SW480 (cell line): ENCODE measurements at places on chromosomes 3 and 15.

DNA sequence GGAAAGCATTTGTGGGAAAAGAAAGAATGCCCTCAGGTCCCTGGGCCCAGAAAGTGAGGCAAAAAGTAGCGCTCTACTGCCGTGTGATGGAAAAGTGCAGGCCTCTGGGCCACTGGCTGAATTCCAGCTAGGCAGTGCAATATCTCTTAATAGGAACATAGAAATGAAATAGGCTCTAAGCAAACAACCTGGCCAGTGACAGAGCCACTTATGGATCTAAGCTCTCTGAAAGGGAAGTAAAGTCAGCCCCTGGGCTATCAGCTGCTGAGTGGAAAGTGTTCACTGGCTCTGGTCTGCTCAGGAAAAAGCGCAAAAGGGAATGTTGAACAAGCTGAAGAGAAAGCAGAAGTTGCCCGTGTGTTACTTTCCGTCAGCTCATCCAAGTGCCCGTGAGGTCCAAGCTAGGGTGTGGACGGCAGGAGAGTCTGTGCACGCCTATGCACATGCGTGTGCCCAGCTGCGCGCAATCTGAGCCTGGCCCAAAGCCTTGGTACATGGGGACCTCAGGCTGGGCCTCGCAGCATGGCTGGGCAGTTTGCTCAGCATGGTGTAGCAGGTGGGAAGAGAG lies 74.0 kb upstream of the RAD18 start:
- DNase-seq: no peak

DNA sequence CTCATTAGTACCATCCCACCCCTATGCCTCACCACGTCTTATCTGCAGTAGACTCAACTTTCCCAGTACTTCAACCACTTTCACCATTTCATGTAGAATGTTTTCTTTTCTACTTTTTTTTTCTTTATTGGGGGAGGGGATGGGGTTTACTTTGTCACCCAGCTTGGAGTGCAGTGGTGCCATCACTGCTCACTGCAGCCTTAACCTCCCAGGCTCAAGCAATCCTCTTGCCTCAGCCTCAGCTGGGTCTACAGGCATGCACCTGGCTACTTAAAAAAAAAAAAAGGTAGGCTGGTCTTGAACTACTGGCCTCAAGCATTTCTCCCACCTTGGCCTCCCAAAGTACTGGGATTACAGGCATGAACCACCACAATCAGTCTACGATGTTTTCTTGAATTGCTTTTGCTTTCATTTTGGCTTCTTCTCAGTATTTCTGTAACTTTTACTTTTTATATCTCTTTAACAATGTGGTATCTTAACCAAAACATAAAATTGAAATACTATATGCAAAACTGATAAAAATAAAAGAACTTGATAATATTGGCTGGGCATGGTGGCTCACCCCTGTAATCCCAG lies 44.9 kb upstream of the CHL1 start:
- no peak for DNase-seq

DNA sequence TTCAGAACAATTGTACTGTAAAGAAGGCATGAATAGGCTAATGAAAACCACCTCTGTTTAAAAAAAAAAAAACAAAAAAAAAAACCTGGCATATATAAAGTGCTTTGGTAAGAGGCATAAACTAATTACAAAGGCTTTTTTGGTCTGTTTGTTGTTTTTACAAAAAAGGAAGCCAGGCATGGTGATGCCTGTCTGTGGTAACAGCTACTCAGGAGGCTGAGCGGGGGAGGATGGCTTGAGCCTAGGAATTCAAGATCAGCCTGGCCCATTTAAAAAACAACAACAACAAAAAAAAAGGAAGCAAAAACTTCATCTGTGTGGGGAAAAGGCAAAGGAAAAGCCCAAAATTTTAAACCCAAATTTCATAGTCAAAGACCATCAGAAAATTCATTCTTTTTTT lies 47.0 kb downstream of the OSBPL10 start:
- no peak for DNase-seq

GRCh38 chr3:38960953-38961622 lies 90.7 kb downstream of the SCN11A start:
- peak; percentile 54 for DNase-seq

DNA sequence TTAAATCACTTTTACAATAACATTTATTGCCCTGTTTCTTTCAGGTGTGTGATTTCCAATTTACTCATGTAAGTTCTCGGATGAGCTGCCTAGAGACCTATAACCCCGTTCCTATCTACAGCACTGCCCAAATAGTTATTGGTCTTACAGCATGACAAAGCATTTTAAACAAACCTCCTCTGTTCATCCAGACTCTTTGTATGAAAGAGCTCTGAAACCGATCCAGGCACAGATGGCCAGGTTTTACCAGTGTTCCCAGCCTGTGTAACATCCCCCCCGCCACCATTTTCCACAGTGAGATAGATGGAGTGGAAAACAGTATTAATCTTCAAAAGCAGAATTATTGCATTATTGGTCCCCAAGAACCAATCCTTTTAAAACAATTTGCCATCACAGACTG lies 59.0 kb upstream of the SPTSSB start:
- DNase-seq: no peak

DNA sequence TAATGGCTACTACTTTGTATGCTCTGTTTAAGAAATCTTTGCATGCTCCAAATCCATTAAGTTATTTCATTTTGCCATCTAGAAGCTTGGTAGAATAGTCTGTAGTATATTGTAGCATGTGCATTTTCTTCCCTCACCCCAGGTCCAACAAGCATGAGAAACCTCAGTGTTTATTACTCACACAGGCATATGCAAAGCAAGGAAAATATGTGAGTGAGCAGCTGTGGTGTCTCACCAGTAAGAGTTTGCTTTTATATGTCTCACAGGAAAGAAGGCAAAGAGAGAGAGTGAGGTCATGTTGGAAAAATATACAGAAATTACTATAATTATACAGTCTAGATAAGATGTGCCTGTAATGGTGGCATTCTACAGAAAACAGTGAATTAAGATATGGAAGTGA lies 312.5 kb downstream of the C3orf38 start:
- DNase-seq: no peak

DNA sequence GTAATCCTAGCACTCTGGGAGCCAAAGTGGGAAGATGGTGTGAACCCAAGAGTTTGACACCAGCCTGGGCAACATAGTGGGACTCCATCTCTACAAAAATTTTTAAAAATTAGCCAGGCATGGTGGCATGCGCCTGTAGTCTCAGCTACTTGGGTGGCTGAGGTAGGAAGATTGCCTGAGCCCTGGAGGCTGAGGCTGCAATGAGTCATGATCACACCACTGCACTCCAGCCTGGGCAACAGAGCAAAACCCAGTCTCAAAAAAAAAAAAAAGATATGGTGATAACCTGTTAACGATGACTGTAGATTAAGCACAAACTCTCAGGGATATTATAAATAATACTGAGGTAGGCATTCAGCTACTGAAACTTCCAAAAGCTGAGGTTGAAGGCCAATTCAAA lies 107.5 kb downstream of the SLC49A4 start:
- no peak for DNase-seq

DNA sequence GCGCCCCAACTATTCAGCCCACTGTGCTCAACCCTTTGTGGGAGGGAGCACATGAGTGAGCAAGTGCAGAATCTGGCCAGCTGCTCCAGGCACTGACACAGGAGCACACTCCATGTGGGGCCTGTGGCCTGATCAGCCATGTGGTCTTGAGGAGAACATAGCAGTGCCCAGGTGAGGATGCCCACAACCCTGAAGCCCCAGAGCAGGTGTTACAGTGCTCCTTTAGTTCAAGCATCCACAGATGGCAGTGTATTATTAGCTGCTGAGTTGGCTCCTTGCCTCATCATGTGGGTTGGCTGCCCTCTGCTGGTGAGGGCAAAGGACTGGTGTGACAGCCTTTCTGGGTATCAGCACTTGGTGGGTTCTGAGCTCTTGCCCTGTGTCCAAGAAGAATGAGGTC lies 1588.2 kb downstream of the SI start:
- peak; percentile 31 for DNase-seq

DNA sequence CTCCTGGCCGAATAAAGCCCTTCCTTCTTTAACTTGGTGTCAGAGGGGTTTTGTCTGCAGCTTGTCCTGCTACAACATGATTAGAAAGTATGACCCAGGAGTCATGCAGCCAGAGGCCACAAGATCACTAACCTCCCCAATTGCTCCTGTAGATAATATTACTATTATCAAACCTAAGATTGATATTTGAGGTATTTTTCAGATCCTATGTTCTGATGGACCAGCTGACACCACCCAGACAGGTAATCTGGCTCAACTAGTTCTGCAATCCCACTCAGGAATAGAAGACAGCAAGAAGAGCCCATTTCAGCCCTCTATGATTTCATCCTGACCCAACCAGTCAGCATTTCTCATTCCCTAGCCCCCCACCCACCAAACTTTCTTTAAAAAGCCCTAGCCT lies 23.3 kb upstream of the LIMD1 start:
- DNase-seq: no peak

GRCh38 chr3:182879031-182879611 lies 85.8 kb downstream of the ATP11B start:
- DNase-seq: no peak

GRCh38 chr3:184761075-184761841 lies 49.4 kb upstream of the MAGEF1 start:
- no peak for DNase-seq

DNA sequence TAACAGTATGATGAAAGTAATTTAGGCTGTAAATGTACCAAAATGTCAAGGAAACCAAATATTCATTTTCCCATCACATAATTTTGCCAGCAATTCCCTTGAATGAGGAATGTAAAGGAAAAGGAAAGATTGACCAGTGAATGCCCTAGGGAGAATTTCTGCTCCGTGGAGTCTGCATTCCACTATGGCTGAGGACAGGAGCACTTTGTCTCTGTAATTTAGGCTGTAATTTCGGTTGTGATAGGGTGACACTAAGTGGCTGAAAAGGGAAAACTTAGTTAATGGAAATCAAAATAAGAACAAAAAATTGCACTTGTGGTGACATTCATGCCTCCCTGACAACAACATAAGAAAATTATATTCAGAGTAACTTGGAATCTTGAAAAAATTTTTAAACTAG lies 8.3 kb upstream of the TMEM207 start:
- peak; percentile 26 for DNase-seq

GRCh38 chr3:144063306-144063705 lies 91.7 kb downstream of the DIPK2A start:
- DNase-seq: no peak

- no peak for DNase-seq
Measured at GRCh38 chr15:70714015-70714414, 49.3 kb downstream of the UACA start.

- DNase-seq: no peak
Measured at GRCh38 chr15:56099311-56099710, 105.9 kb upstream of the NEDD4 start.

- no peak for DNase-seq
Measured at GRCh38 chr3:10763817-10764258, 52.2 kb upstream of the SLC6A11 start.

DNA sequence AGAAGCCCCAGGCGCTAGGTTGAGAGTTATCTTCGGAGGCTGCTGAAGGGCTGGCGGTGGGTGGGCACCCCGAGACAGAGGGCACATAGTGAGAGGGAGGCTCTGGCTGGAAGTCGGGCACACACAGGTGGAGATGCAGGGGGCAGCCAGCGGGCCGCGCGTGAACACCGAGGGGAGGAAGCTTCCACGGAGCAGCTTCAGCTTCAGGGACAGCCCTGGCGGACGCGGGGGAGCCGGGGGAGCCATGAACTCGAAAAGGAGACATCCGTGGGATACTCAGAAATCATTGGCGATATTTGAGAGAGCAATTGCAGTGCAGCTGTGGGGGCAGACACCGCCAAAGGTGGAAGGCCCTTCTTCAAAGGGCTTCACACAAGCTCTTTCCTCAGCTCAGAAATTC lies 204.6 kb downstream of the ATP10A start:
- no peak for DNase-seq

GRCh38 chr3:111769110-111769991 lies 89.7 kb upstream of the PHLDB2 start:
- DNase-seq: no peak

- no peak for DNase-seq
Measured at GRCh38 chr3:7749931-7750695, 751.5 kb upstream of the LMCD1 start.

DNA sequence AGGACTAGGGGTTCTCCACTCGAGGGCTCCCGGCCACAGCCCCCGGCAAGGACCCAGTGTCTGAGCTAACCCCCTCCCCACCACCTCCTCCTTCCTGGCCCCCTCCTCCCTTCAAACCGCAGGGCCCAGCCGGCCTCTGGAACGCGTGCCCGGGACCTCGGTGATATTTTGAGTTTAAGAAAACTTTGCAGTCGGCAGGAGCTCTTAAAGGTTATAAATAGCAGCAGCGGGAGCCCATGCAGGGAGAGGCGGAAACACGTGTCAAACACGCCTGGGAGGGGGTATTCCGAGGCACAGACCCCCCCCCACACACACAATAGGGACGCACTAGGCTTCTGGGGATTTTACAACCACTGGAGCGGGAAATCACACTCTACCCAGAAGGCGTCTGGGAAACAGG lies 3.1 kb upstream of the PTH1R start:
- no peak for DNase-seq

GRCh38 chr3:93989241-93989640 lies 9.3 kb downstream of the ARL13B start:
- DNase-seq: no peak

DNA sequence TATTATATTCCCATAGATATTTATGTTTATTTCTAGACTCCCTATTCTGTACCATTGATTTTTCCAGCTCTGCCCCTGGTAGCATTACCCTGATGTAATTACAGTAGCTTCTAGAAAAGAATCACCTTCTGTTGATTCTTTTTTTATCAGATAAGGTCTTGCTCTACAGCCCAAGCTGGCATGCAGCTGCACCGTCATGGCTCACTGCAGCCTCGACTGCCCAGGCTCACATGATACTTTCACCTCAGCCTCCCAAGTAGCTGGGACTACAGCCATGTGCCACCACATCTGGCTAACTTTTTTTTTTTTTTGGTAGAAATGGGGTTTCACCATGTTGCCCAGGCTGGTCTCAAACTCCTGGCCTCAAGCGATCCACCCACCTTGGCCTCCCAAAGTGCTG lies 41.8 kb downstream of the SLC24A1 start:
- no peak for DNase-seq

DNA sequence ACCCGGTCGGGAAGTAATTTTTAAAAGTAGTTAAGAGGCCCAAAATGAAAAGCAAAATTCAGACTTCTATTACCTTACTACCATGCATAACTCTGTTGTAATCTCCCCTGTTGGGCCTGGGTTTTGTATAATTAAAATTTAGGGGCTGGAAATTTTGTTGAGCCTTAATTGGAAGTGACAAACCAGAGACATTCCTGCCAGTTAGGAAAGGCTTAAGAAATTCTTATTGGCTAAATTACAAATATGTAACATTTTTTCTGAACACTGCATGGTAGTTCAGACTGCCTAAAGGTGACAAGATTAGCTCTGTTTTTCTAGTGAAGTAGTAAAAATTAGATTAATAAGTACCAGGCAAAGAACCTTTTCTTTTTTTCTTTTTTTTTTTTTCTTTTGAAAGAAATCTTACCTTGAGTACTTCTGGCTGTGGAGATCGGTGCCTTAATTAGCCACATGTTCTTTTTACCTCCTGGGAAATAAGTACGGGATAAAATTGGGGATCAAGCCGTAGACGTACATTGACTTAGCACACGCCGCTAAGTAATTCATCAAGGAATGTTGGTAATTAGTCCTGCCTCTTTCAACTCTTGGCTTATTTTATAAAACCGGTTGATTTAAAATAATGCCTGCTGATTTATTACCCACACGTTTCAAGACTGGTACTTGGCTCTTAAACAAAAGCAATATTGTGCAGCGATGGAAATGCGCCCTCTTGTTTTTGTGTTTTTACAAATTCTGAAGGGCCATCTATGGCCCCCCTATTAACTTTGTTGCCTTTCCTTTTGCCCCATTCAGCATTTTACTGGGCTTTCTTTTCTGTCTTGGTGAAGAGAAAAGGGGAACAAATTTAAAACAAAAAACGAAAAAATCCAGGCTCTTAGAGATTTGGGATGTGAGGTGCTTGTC lies 111.2 kb upstream of the SAMMSON start:
- no peak for DNase-seq
